ENCODE measurements at places on chromosomes 13 and 19.

GRCh38 chr13:44136696-44137268 lies 236.8 kb upstream of the SERP2 start:
- DNase-seq, result no peak

DNA sequence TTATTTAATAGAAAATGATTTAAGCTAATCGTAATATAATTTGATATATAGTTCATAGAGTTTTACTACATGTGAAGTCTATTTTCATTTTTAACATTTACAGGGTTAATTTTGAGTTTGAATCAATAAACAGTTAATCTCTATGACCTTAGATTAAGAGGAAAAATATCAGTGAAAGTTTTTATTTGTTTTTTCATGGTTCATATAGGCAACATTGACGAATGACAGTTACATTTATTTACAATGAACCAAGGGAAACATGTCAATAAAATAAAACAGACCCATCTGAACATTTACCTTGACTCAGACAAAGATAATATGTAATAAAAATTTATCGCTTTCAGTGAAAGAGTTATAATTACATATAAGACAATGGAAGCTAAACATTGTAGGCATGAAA lies 346.6 kb upstream of the SLITRK5 start:
- no peak for DNase-seq

DNA sequence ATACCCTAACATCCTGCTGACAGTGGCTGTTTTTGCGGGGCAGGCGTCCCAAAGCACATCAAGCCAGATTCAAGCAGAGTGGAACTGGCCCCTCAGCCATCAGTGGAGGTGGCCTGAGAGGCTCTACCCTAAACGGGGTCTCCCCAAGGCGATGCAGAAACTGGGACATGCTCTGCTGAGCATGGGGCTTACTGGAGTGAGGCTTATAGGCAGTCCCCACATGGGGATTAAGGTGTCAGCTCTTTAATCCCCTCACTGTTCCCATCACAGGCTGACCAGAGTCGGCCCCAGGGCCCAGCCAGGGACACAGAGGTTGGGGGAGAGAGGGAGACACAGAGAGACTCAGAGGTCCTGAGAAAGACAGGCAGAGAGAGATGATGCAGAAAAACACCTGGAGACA lies 17.0 kb downstream of the CYP2F1 start:
- DNase-seq, result no peak

DNA sequence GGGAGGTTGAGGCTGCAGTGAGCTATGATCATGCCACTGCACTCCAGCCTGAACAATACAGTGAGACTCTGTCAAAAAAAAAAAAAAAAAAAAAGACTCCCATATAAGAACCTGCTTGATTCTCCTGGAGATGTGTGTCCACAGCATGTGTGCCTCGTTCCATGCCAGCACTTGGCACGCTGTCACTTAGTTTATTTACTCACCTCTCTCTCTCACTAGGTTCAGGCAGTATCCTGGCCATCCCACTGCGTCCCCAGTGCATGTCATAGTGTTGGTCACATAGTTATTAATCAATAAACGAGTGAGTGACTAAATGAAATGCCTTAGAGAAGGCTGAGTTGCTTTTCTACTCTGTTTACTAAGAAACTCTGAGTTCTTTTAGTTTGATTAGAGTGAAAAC lies 79.1 kb upstream of the GPR12 start:
- no peak for DNase-seq

GRCh38 chr13:102261809-102262208 lies 140.0 kb downstream of the FGF14 start:
- no peak for DNase-seq

DNA sequence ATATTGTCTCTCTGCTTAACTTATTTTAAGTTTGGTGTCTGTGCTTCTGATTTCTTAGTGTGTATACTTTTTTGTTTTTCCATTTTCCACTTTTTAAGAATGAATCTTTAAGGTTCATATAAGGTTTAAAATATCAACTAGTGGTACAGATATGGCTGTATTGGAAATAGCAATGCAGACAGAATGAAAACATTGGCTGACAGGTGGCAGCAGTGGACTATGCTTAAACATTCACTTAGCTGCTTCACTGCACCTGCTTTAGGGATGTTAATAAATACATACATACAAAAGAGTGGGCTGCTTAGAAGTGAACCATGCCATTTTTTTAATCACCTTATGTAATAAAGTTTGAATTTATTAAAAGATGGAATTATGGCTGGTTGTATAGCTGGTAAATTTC lies 27.3 kb downstream of the TM9SF2 start:
- DNase-seq, result no peak
